ENCODE measurements at places on chromosomes 1 and 21.

DNA sequence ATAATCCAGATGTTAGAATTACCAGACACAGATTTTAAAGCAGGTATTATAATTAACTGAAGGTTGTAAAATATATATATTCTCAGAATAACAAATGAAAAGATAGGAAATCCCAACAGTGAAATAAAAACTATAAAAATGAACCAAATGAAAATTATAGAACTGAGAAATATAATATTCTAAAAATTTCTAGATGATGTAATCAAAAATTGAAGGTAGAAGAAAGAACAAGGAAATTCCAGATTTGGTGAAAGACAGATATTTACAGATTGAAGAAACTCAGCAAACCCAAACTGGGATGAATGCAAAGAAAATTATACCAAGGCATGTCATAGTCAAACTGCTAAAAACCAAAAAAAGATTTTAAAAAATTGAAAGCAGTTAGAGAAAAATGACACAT lies 729.4 kb downstream of the MATN1 start:
- no peak for DNase-seq

DNA sequence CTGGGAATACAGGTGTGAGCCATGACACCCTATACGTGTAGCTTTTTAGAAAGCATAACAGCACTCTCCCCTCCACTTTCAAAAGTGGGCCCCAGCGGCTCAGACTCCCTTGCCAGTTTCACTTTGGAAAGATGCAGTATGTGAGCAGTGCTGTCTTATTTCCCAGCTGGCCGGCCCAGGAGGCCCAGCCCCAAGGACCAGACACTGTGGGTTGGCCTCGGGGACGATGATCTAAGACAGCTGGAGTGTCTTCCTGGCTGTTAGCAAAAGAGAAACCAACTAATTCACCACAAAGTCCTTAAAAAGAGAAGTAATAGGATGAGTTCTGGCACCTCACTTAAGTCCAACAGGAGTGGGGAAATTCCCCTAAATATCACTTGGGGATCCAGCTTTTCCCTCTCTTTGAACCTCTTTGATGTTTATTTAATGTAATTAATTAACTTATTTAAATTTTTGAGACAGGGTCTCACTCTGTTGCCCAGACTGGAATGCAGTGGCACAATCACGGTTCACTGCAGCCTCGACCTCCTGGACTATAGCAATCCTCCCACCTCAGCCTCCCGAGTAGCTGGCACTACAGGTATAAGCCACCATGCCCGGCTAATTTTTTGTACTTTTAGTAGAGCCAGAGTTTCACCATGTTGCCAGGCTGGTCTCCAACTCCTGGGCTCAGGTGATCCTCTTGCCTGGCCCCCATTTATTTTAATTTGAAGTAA lies 17.6 kb upstream of the CLIC4 start:
- DNase-seq: peak; percentile 71

GRCh38 chr21:45381036-45381787 lies 23.8 kb upstream of the COL18A1 start:
- DNase-seq: no peak

- no peak for DNase-seq
Measured at GRCh38 chr1:212771341-212771740, 20.2 kb downstream of the NSL1 start.

- peak; percentile 74 for DNase-seq
Measured at GRCh38 chr1:154182344-154183045, 9.4 kb downstream of the TPM3 start.

- peak; percentile 91 for DNase-seq
Measured at GRCh38 chr1:21255284-21255942, 34.9 kb downstream of the ECE1 start.

DNA sequence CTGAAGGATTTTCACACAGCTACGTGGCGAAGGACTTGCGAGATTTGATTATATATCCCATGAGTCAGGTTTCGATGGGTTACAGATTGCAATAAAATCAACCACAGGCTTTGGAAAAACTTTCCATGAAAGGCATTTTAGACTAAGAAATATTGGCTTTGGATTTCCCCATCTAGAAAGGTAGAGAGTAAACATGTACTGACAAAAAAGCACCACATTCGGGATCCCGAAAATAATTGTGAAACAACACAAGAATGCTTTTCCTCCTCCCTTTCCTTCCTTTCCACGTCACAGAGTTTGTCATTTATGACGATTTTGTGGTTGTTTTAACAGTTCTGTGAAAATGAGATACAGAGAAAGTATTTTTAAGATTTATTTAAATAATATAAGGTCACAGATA lies 38.5 kb downstream of the TGFB2 start:
- no peak for DNase-seq

DNA sequence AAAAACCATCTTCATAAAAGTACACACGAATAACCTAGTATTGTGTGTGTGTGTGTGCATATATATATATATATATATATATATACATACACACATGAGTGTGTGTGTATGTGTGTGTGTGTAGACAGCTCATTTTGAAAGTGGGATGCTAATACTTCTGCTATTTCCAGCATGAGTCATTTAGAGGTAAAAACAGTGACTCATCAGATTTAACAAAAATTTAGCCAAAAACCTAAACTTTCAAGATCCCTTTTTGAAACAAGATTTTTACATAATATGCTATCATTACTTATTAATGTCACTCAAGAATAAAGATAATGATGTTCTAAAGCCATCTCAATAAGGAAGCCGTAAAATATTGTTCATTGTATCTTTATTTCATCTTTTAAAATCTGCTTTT lies 35.6 kb upstream of the ADGRL4 start:
- DNase-seq: no peak

GRCh38 chr1:32014199-32014947 lies 705 bp downstream of the KHDRBS1 start:
- peak; percentile 78 for DNase-seq

DNA sequence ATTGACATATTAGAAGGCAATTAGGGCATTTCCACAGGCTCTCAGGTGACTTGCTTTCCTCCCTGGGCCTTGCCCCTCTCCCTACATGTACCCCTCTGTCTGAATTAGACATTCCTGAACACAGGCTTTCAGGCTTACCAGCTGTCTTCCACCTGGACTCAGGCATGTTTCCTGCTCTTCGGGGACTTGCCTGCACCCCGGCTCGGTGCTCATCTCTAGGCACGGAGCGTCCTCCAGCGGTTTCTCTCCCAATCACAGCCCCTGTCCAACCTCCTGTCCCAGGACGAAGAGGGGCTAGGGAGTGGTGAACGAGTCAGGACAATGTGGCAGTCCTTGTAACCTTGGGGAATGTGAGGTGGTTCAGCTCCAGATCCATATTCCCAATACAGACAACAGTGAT lies 4.2 kb downstream of the PROK1 start:
- no peak for DNase-seq

DNA sequence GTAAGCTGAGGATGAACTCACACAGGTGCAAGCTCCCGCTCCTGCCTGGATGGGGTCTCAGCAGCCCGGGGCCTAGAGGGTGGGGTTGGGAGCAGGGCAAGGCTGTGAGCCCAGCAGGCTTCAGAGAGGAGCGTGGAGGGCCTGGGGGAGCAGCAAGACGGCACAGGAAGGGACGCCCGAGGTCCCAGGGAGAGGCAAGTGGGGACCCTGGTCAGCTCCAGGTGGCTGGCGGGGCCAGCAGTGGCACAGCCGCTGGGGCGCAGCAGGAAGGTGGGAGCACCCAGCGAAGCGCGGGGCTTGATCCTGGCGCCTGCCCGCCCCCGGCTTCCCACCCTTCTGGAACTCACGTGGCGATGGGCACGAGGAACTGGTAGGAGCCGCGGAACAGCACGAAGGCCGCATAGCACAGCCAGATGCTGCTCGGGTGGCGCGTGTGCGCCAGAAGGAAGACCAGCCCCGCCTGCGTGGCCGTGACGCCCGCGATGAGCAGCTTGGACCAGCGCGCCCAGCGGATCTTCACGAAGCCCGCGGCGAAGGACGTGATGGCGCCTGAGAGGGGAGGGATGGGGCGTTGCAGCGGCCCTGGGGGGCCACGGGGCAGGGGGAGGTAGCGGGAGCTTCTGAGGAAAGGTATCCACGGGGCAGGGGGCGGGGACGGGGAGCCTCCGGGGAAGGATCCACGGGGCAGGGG lies 11.7 kb downstream of the SLC19A1 start:
- peak; percentile 10 for DNase-seq

DNA sequence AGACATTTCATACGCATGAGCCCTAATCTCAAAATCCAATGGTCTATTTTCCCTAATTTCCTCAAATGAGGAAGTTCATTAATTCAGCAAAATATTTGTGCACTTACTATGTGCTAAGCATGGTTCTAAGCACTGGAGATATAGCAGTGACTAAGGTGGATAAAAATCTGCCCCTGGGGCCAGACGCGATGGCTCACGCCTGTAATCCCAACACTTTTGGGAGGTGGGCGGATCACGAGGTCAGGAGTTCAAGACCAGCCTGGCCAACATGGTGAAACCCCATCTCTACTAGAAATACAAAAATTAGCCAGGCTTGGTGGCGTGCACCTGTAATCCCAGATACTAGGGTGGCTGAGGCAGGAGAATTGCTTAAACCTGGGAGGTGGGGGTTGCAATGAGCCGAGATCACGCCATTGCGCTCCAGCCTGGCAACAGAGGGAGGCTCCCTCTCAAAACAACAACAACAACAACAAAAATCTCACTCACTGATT lies 4.3 kb upstream of the MIIP start:
- no peak for DNase-seq

GRCh38 chr1:188763541-188763940 lies 1714.1 kb downstream of the BRINP3 start:
- DNase-seq: no peak

DNA sequence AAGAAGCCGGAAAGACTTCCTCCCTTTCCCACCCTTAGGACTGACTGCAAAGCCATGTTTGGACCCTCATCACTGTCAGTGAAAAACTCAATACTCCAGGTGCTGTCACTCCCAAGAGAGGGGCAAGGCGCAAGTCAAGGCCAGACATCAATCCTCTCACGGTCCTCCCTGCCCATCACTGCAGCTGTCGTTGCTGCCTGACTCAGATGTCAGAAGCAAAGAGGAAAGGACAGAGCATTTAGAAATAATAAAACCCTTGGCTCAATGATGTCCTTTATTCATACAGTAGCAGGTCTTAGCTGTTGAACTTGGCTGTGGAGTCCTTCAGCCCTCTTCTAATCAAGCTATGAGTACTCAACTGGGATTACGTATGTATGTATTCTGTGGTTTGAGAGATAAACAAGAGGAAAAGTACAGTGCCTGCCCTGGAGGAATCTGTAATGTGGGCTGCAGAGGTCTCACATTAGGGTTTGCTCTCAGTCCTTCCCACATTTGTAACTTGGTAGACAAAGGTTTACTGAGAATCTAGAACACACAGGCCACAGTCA lies 13.5 kb downstream of the SUSD4 start:
- no peak for DNase-seq

DNA sequence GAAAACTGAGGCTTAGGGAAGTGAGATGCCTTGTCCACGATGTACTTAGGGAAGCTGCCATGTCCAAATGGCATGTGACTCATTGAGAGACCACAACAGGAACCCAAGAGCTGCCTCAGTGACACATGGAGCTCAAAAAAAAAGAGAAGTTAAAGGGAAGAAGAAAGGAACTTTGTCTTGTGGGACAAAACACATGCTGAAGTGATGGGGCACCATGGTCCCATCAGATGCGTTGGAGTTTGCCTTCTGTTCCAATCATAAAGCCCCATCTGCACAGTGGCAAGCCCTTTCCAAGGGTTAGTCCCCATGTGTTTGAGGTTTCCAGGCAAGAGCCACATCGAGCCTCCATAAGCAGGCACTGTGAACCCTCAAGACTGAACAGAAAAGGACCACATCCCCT lies 8.0 kb downstream of the MED8 start:
- no peak for DNase-seq

All from adrenal gland (tissue), 19 donors.